CD8-positive, alpha-beta memory T cell (primary cell): ENCODE measurements at places on chromosomes 3 and 15. TPM values are rescaled to one million over a fixed set of nuclear protein-coding genes. Genes with fewer than 3 reads are reported as not detected.

Gene SETD5
- total RNA-seq, result 89.8 TPM

Gene VGLL3
- not detected for total RNA-seq

Gene TLR9
- 0.16 TPM for total RNA-seq

Gene SLC38A3
- not detected for total RNA-seq
